ENCODE measurements at places on chromosomes 1 and 21.

- DNase-seq, result no peak
Observed at GRCh38 chr1:192609110-192610079, 26.6 kb upstream of the RGS13 start.

- no peak for DNase-seq
Observed at GRCh38 chr21:31181082-31181750, 142.9 kb upstream of the KRTAP19-8 start.

DNA sequence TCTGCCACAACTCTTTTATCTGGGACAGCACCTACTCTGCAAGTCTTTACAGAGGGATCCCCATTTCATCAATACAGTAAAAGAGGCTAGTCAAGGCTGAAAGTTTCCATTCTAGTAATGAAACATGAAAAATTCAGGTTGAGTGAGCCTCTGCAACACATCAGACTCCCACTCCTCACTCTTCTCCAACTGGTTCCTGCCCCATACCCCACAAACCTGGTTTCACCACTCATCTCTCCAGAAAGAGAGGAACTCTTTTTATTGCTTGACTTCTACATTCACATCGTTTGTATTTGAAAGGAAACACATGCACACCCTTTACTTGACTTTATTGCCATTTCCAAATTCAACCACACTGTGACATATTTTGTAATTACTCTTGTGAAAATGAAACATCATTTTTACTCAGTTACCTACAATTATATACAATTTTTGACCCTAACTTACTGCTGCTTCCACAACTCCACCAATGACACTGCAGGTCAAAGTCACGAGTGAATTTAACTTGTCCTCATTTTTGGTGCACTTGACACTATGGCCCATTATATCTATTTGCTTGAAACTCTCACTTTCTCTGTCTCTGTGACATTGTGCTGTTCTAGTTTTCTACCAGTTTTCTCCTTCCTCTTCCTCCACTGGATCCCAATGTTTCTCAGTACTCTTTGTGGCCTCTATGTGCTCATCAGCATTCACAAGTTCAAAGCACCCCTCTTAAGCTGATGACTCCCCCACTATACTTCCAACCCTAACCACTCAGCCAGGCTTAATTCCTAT is 8.0 kb downstream of the STX6 start:
- no peak for DNase-seq

- DNase-seq, result no peak
Observed at GRCh38 chr1:17080880-17081279, 27.0 kb upstream of the SDHB start.

DNA sequence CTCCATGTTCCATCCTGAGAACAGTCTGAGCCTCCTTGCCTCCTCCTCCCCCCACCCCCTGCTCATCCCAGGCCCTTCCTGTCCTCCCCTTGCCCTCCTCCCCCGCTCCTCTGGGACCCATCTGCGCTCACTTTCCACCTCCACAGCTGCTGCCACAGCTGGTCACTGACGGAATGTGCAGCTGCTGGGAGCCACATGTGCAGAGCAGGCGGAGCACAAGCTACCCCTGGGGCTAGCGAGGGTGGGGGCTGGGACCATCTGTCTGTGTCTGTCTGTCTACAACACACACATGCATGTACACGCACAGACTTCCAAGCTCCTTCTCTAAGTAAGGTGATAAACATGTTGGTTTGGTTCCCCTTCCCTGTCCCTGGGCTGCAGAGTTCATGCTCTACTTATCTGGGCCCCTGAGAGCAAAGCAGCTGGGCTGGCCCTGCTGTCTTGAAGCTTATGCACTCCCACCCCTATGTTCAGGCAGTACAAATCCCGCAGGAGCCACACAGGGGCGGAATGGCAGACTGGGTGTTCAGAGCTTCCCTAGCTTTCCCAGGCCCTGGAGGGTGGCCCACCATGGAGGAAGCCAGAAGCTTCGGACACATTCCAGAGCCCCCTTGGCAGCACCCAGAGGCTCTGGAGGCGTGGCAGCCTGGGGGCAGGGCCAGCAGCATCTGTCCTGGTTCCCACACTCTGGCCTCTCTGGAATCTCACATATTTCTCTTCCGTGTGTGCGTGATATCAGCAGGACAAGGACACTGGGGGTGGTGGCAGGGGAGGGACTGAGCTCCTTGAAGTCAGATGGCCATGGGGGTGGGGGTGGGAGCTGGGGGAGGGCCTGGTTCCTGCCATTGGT is 7.0 kb upstream of the HEYL start:
- DNase-seq, result no peak

DNA sequence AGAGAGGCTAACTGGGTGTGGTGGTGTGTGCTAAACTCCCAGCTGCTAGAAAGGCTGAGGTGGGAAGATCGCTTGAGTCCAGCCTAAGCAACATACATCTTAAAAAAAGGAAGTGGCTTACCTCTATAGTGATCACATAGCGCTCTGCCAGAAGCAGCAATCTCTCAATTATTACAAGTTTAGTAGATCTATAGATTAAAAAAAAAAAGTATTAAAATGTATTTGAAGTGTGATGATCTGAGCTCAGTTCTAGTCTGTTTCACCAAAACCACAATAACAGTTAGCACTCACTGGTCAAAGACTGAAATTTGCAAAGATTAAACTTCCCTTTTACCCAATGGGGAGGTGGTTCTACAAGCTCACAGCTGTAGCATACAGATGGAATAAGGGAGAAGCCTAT is 76.3 kb downstream of the USP24 start:
- DNase-seq, result no peak

GRCh38 chr1:152328801-152329391 is 3.9 kb upstream of the FLG start:
- DNase-seq, result no peak

DNA sequence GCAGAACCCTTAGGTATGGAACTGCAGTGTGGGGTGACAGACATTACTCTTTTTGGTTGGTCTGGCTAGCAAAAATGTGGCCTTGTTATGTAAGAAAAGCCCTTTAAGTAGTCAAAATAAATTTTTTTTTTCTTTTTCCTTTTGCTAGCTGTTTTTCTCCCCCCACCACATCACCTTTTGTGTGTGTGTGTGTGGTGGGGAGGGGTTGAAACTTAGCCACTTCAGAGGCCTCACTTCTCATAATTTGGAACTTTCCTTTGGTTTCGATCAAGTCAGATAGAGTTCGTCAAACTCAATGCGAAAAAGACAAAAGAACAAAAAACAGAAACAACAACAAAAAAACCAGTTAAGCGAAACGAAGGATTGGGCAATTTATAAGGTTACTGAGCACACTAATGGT is 1.9 kb upstream of the PRMT2 start:
- DNase-seq, result no peak

- DNase-seq, result no peak
Observed at GRCh38 chr1:89627596-89627962, 5.3 kb upstream of the LRRC8C start.

GRCh38 chr1:24932725-24933294 is 2.7 kb upstream of the RUNX3 start:
- DNase-seq, result no peak

GRCh38 chr1:106675558-106675957 is 380.9 kb upstream of the PRMT6 start:
- no peak for DNase-seq

DNA sequence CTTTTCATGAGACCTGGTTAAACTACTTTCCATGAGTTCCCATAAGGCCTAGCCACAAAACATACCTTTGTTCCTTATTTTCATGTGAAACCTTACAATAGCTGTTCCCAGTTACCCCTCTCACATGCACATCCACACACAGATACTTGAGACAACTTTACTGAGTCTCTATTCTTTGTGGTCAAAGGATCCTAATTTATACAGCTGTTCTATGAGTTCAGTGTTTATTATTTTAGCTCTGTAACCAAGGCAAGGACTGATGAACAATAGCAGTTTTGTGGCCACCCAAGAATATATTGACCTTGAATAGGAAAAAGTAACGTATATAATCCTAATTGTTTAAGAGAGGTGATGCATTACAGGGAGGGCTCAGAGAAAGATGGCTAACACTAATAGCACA is 160.5 kb upstream of the CACYBP start:
- DNase-seq, result no peak

DNA sequence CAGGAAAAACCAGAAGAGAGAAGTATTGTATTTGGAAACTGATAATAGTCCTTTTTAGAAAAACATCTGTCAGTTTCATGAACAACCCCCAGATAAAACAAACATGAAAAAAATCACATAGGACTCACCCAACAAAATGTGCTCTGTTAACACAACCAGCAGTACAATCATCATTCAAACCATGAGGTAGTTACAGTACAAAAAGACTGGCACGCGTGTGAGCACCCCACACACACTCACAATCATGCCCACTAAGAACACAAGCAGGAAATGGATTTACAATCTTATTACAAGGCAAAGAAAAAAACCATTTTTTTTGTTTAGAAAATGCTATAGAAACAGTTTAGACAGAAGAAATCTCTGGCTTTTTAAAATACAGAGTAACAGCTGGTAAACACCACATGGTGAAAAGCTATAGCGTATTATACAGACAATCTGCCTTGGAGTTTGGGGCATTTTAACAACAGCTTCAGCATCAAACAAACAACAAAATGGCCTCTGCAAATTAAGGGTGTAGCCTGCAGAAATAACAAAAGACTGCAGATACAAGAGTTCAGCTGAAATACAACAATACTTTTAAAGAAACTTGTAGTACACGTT is 180.0 kb downstream of the CDC7 start:
- no peak for DNase-seq

DNA sequence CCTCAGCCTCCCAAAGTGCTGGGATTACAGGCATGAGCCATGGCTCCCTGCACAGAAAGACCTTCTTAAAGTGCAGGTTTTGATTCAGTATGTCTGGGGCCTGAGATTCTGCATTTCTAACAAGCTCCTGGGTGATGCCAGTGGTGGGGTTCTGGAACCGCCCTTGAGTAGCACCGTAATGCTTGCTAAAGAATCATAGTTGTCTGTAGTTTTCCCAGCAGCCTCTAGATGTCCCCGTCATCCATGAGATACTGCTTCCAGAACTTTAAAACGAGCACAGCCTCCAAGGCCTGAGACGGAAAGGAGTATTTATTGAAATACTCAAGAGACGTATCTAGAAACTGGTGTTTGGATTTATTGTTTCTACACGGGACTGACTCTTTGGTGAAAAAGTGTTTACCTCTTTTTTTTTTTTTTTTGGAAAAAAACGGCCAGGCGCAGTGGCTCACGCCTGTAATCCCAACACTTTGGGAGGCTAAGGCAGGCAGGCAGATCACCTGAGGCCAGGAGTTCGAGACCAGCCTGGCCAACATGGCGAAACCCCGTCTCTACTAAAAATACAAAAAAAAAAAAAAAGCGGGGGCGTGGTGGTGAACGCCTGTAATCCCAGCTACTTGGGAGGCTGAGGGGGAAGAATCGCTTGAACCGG is 2.6 kb upstream of the TOR3A start:
- peak; percentile 60 for DNase-seq

- no peak for DNase-seq
Observed at GRCh38 chr1:109370712-109371340, 26.9 kb downstream of the SORT1 start.

- DNase-seq, result no peak
Observed at GRCh38 chr1:167488786-167489185, 29.5 kb downstream of the CD247 start.

GRCh38 chr1:236753964-236754363 is 41.1 kb upstream of the MTR start:
- DNase-seq, result peak; percentile 60

DNA sequence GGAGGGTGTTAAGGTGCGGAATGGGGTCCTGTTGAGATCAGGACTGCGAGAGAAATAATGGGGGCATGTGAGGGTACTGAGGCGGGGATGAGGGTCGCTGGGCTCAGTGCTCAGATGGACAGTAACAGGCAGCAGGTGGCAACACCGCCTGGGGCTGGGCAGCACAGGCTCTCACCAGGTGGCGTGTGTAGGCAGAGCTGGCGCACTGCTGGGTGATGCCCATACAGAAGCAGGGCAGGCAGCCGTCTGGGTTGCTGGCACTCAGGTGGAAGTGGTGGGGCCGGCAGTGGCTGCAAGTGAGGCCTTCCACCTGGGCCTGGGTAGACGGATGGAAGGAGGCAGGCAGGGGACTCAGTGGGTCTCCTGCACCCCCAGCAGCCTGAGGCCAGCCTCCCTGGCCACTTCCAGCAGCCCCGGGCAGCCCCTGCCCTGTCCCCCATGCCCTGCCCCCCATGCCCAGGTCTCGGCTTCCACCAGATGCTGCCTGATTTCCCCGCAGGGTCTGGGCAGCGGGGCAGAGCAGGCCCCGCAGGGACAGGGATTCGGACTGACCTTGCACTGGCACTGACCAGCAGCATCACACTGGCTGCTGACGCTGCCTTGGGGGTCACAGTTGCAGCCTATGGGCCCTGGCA is 60.5 kb downstream of the LDLRAD2 start:
- no peak for DNase-seq

Data from NCI-H146 (cell line).